Stimulated activated CD4-positive, alpha-beta T cell treated with anti-CD3 and anti-CD28 coated beads, Interleukin-1b, Interleukin-23, amount 100 ng/mL, for 1 hour (primary cell): ENCODE measurements at places on chromosomes 1 and 21.

GRCh38 chr1:156486421-156487344, 13.9 kb downstream of the MEF2D start:
- no peak for DNase-seq

GRCh38 chr1:214538496-214538895, 12.9 kb downstream of the PTPN14 start:
- DNase-seq = no peak

DNA sequence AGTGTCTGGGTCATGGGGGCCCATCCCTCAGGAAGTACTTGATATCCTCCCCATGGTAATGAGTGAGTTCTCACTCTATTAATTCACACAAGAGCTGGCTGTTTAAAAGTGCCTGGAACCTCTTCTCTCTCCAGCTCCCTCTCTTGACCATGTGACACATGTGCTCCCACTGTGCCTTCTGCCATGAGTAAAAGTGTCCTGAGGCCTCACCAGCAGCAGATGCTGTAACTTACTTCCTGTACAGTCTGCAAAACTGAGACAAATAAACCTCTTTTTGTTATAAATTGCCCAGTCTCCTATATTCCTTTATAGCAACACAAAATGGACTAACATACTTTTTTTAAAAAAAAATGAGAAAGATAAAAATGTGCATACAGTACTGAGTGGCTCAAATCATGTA, 24.0 kb downstream of the PUM1 start:
- DNase-seq = no peak

DNA sequence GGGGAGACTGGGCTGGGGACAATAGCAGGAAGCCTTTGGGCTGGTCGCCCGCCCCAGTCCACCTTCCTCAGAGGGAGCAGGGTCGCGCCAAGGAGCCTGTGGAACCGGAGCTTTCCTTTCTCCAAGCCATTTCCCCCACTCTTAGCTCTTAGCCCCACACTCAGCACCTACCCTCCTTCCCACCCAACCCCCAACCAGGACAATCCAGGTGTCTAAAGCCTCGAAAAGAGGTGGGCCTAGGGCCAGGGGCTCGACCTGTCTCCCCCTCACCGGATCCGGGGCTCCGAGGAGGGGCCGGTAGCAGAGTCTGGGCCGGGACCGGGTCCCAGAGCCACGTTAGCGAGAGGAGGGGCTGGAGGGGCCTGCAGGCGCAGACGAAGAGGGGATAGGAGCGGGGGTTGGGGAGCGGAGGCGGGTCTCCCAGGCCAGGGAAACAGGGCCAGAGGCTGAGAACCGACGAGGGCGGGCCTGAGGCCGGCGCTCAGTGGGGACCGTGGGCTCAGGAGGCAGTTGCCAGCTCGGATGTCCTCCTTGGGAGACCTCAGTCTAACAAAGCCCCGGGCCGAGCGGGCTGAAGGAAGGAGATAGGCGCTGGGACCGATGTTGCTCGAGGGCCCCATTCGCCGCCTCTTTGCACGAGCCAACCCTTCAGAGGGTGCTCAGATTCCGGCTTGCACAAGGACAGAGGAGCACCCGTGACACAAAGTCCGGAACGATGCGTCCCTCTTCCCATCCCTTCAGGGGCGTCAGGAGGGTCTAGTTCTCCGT, 943 bp downstream of the SEMA6C start:
- no peak for DNase-seq

DNA sequence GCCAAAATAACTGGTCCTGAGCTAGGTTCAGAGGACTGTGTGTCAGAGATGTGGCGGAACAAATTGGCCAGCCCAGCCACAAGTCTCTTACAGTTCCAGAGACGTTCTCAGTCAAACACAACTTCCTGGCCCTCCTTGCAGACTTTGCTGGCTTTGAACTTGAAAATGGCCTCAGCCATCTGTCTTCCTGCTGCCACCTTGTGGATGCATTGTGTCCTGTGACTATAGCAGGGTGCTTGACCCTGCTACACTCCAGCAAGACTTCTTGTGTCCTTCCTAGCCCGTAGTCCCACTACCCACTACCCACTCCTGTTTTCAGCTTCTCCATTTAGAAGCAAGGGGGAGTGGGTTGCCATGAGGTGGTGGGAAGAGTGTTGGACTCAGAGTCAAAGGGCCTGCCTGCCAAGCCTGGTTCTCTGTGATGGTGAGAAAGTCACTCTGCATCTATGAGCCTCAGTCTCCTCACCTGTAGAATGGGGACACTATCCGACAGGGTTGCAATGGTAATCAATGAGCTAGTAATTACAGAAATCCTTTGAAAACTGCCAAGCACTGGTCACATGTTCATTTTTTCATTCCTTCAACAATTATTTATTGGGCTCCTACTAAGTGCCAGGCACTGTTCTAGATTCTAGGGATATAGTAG, 109.9 kb downstream of the IGSF21 start:
- no peak for DNase-seq

GRCh38 chr21:34701726-34702125, 32.9 kb downstream of the CLIC6 start:
- no peak for DNase-seq

DNA sequence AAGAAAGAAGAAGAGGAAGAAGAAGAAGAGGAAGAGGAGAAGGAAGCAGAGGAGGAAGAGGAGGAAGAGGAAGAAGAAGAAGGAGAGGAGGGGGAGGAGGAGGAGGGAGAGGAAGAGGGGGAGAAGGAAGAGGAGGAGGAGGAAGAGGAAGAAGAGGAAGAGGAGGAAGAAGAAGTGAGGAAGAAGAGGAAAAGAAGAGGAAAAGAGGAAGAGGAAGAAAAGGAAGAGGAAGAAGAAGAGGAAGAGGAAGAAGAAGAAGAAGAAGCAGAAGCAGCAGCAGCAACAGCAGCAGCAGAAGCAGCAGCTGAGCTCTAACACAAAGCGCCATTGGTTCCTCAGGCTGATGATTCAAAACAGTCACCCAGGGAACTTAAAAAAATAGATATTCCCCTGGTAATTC, 34.0 kb downstream of the DNAI4 start:
- DNase-seq = no peak

DNA sequence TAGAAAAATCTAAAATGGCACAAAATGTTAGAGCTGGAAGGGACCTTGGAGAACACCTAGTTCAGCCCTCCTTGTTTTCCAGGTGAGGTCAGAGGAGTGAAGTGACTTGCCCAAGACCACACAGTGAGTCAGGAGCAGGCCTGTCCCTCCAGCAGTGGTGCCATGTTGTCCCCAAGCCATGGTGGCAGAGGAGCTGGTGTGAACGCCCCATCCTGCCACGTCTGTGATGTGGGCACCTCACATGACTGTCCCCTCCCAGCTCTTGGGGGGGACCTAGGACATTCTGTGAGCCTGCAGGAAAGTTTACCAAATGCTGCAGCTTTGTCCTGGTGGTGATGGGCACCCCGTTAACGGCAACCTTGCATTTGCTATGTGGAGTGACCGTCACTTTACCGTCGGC, 66.2 kb downstream of the SCCPDH start:
- DNase-seq = no peak

DNA sequence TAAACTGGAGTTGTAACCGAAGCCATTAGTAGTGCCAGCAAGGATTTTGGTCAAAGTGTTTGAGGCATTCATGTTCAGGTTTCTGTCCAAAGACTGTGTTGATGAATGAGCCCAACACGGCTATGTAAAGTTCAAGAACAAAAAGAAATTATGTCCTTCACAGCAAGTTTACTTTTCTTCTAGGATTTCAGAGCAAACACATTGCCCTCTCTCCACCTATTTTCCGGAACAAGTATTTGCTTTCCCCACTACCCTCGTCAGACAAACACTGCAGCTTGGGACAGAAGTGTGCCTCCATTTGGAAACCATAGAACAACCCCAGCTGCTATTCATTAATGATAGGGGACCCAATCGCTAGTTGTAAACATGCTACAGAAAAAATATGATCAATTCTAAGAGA, 151.4 kb upstream of the C1orf105 start:
- DNase-seq = no peak

GRCh38 chr1:74534241-74534640, 21.8 kb upstream of the LRRC53 start:
- no peak for DNase-seq

DNA sequence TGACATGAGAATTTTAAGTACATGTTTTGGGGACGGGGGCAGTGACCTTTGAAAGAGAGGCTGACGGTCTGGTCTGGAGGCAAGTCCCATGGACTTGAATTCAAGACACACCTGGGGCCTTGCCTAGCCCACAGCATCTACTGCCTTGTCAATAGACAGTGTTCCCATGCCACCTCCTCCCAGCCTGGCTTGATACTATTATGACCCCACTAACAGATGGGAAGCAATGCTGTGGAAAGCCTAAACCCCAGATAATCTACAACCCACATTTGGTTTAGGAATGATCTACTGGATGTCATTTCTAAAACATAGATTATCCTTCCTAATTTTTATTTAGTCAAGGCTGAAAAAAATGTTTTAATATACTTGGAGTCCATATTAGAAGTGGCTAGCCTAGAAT, 17.8 kb upstream of the NFASC start:
- DNase-seq = no peak

- DNase-seq = no peak
Observed at GRCh38 chr1:19395678-19396192, 83.6 kb downstream of the SLC66A1 start.

DNA sequence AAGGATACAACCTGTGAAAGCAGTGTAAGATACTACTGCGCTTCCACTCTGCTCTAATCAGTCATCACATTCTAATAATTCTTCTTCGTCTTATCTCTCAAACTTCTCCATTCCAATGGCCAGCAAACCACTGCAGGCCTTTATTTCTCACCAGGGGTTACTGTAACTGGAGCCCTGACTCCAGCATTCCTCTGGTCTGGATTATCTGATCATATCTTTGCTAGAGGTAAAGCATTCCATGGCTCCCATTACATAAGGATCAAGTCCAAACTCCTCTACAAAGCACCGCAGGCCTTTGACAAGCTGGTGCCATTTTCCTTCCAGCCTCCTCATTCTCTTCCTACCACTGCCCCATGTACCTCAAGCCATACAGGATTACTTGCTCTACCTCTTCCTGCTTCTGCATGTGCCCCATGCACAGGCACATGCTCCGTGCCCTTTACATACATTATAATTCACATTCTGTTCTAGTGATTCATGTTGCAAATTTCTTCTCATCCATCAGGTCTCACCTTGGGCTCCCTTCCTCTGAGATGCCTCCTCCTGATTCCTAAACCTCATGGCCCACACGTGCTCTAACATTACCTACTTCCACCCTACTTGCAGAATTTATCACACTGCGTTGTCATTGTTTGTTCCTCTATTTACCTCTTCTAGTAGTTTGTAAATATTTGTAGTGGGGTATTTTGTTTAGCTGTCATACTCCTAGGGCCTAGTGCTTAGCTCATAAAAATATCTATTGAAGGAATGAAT, 9.3 kb upstream of the SERBP1 start:
- DNase-seq = no peak
